ENCODE measurements at places on chromosomes 6 and 20.

- no peak for DNase-seq
These were observed 28.2 kb upstream of the ATXN1 start for GRCh38 chr6:16789329-16790038.

- DNase-seq = no peak
These were observed 241.6 kb downstream of the LMBRD1 start for GRCh38 chr6:69555088-69555638.

DNA sequence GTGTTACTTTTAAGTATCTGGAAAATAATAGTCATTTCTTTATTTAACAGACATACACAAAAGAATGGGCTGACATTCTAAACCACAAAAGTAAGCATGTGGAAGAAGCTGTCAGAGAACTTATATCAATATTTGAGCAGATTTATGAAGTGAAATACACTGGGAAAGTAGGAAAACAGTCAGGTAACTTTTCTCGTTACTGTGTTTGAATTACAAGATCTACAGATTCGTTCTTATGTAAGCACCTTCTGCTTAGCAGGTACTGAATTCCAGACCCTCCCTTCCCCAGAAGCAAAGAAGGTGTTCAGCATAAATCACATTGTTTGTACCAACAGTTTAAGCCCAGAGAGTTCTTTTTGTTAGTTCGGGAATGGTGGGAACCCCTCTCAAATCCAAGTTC lies 88.0 kb downstream of the DNAH8 start:
- DNase-seq = no peak

- DNase-seq = no peak
These were observed 76.4 kb downstream of the CDC5L start for GRCh38 chr6:44463728-44464450.

GRCh38 chr20:40787941-40788340 lies 98.9 kb upstream of the MAFB start:
- DNase-seq = no peak
